CD8-positive, alpha-beta memory T cell (primary cell): ENCODE measurements at places on chromosomes 7 and 10. TPM values are rescaled to one million over a fixed set of nuclear protein-coding genes. Genes with fewer than 3 reads are reported as not detected.

The COL17A1 gene
- total RNA-seq: not detected

The CALY gene
- 1.3 TPM for total RNA-seq

The RADIL gene
- 0.20 TPM for total RNA-seq

DNA sequence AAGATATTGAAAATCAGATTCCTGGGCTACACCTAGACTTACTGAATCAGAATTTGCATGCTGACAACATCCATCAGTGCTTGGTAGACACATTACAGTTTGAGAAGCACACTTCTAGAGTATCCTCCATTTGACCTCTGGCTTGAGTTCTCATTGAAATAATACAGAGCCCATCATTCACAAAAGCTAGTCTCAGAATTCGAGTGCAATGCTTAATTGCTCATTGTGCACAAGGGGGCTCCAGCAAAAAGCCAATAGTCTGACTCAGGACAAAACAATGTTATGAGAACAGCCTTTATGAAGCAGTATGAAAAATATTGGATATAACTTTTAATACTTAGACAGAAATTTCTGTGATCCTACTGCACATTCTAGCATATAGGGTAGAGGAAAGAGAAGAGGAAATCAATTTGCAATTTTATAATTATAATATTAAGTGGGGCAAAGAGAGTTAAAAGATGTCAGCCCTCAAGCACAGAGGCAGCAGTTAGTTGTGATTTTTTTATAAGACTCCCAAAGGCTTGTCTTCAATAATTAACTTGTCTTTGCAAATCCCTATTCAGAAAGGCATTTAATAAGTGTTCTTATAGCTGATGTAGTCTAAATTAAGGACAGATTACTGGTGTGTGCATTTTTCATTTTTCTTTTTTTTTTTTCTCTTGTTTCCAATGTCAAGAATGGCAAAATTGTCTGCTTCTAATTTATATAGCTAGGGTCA, 105.8 kb upstream of the ANK3 start:
- no peak for DNase-seq

DNA sequence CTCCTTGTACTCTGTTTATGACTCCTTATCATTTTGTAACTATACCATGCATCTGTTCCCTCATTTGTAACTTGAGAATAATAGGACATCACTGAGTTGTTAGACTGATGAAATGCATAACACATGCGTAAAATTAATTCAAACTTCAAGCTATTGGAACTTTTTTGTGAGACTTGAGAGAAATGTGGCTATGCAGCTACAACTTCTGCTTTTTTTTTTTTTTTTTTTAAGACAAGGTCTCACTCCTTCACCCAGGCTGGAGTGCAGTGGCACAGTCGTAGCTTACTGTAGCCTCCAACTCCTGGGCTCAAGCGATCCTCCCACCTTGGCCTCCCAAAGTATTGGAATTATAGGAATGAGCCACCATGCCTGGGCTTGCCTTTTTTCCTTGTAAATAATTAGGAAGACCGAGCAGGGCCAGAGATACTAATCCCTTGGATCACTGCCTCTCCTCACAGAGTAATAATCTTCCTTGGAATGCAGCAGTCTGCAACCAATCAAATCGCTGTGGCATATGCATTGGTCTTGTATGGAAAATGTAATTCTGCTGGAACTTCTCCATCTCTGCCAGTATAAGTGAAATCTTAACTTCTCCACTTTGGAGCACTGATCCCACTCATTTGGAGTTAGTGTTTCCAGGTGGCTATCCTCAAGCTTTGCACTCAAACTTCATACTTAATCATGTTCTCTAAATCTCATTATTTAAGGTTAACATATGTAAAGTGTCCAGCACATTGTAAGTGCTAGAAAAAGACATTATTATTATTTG, 2.0 kb upstream of the PANK1 start:
- no peak for DNase-seq

DNA sequence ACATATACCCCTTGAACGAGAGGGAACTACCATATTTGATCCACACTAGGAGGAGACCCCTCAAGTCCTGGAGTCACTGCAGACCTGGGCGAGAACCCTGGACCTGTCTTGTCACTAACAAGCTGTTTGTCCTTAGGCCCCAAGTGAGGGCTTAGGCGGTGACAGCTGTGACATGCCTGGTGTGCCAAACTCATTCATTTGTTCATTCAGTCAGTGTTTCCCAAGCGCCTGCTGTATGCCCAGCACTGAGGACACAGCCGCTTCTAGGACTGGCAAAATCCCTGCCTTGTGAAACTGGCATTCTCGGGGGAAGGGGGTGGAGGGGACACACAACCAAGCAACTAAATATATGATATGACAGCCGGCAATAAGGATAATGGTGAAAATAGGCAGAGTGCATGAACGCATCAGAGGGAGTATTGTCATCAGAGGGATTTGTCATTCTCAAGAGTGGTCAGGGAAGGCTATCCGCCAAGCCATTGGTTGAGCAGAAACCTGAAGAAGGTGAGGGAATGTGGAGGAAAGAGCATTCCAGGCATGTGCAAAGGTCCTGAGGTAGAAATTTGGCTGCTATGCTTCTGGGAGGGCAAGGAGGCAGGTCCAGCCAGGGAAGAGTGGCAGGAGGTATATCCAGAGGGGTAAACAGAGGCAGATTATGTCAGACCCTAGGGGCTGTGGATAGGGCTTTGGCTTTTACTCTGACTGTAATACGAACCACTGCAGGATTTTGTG, 11.0 kb downstream of the SH2B2 start:
- no peak for DNase-seq

DNA sequence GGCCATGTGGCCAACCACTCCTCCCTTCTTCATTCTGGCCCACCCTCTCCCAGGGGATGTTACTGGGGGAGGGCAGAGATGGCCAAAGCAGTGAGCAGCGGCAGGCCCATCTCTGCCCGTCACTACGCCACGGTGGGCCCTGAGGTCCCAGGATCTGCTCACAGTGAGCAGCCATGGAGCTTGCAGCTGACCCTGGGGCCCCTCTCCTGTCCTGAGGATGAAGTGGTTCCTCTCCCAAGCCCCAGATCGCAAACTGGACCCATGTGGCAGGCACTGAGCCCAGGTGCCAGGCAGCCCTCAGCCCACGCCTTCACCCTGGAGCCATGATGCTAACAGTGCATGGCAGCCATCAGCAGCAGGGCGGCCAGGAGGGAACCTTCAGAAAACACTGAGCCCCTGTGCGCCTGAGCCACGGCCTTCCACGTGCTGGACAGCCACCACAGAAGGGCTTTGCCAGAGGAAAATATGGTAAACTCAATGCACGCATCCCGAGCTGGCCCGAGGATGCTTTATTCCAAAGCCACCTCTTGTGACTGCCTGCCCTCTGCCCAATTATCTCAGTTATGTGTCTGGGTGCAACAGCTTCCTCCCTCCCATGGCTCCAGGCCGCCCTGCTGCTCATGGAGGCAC, 485.7 kb downstream of the PTPRN2 start:
- no peak for DNase-seq

The CNTNAP2 gene
- not detected for total RNA-seq

GRCh38 chr7:111394891-111395290, 167.4 kb downstream of the IMMP2L start:
- DNase-seq: no peak

DNA sequence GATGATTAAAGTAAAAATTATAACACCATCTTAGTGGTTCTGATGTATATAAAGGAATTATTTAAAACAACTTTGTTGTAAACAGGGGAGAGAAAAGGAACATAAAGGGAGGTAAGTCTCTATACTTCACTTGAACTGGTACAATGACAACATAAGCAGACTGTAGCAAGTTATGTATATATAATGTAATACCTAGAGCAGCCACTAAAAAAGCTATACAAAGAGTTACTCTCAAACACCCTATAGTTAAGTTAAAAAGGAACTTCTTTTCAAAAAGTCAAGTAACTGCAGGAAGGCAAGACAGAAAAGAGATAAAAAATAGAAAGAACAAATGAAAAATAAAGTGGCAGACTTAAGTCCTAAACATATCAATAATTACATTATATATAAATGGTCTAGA, 82.3 kb downstream of the ZNF503 start:
- no peak for DNase-seq

- DNase-seq: no peak
Observed at GRCh38 chr7:87356448-87356847, 11.0 kb downstream of the CROT start.

GRCh38 chr7:107046491-107047259, 2.2 kb downstream of the PRKAR2B start:
- DNase-seq: no peak

- DNase-seq: no peak
Observed at GRCh38 chr10:84214046-84214572, 11.2 kb downstream of the LRIT2 start.

DNA sequence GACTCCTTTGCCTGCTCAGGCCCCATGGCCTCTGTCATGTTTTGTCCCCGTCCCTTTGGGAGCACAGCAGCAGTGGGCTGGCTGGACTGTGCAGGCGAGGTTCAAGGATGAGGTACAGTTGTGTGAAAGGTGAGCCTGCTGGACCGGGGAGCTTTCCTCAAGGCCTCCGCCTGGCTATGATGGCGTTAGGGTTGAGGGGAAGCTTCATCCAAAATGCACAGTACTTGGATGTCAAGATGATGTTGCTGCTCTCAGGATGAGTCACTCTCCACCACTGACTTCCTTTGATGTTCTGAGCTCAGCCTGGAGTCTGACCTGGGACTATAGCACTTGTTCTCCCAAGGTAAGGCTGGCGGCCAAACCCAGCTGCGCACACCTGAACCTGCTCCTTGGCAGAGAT, 152.7 kb upstream of the SHH start:
- no peak for DNase-seq

The INA gene
- 0.73 TPM for total RNA-seq

GRCh38 chr7:39565538-39565937, 666 bp upstream of the YAE1 start:
- DNase-seq: no peak

DNA sequence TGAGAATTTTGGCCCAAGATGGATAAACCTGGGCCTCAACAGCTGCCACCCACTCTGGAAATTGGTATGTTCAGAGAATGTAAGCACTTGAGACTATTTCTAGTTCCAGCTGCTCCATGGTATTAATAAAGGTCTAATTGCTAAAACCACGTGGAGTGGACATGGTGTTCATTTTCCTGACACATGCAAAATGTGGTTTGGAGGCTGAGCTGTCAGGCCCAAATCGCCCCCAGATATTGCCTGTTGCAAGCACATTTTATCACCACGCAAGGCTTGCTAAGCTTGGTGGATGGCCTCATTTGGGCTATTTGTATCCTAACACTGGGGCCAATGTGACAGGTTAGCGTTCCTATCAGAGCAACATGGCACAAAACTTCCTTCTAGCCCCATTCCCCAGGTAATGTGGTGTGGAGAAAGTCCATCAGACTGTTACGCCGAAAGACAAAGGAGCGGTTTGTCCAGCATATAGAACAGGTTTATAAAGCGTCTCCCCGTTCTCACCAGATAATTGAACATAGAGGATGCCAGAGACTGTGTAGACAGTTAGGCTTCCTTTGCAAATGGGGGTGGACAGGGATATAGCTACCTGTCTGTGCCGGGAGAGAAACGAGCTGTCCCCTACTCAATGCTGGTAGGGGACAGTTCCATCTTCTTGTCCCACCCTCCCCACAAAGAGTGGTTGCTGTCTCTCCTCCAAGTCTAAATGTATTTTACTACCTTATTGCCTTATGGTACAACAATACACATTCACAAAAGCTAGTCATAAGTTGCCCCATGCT, 78.0 kb upstream of the ANKRD1 start:
- DNase-seq: no peak

DNA sequence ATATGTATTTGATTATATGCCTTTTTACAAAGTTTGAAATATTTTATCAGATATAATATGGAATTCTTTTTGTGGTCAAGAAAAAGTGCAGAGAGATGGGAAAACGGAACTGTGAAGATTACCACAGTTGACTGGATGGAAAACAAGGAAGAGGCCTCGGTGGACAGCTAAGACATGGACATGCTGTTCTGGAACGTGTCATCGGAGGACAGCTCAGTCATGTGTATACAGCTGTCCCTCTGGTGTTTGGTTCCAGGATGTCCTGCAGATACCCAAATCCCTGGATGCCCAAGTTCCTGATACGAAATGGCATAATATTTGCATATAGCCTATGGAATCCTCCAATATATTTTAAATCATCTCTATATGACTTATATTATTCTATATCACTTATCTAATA, 49.4 kb downstream of the TRIL start:
- no peak for DNase-seq

- no peak for DNase-seq
Observed at GRCh38 chr10:22554461-22555182, 159.8 kb downstream of the PIP4K2A start.

- DNase-seq: no peak
Observed at GRCh38 chr7:113087071-113087998, 708 bp upstream of the GPR85 start.

The NAT16 gene
- not detected for total RNA-seq

- no peak for DNase-seq
Observed at GRCh38 chr10:27504808-27505460, 830 bp downstream of the RAB18 start.

The WNT2 gene
- total RNA-seq: not detected
